ENCODE measurements at places on chromosomes 13 and 19.

GRCh38 chr19:30342901-30343300 lies 29.3 kb upstream of the ZNF536 start:
- DNase-seq, result no peak

DNA sequence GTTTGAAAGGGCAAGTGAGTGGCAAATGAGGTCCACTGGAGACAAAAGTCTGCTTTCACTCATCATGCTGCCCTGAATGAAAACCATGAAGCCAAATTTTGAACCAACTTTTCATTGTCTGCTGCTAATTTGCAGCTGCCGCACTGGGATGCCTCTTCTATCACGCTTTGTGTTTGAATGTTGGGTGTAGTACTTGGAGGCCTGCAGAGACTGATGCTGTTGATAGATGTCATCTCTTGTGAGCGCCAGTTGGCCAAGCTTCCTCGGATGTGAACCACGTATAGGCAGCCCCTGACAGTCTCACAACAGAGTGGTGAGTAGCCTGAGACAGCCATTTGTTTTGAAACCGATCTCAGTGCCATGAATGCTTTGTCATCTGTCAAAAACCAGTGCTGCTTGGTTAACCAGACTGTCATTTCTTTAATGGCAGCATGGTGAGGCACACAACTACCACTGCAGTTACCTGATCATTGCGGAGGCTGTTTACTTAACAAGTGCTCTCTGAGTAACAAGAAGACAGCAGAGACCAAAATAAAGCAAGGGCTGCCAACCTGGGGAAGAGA lies 31.2 kb upstream of the SLC10A2 start:
- DNase-seq, result no peak

DNA sequence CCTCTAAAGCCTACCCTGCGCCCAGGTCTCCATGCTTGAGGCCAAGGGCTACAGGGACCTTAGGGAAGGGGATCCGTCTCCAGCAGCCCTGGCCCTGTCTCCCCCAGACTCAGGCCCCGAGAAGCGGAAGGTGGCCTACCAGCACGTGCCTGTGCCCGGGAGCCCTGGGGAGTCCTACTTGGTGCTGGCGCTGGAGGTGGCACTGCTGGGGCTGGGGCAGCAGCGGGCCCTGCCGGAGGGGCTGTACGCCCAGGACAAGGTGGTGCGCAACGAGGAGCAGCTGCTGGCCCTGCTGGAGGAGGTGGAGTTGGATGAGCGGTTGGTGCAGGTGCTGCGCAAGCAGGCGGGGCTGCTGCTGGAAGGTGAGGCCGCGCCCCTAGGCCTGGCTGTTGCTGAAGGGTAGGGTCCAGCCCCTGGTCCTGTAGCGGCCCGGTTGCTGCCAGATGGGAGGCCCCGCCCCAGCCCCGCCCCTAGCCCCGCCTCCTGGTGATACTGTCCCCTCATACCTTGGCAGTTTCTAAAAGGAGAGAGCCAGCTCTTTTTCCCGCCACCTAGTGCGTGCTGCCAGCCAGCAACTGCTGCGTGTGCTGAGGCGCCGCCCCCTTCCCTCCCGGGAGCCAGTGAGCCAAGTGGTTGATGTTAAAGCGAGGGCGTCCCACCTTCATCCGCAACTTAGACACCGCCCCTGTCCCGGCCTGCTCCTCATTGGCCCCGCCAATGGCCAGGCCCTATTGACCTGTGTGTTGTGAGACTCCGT lies 22.6 kb downstream of the ZSWIM4 start:
- no peak for DNase-seq

- DNase-seq, result no peak
These were observed 276.4 kb upstream of the TMTC4 start for GRCh38 chr13:100951016-100951415.

DNA sequence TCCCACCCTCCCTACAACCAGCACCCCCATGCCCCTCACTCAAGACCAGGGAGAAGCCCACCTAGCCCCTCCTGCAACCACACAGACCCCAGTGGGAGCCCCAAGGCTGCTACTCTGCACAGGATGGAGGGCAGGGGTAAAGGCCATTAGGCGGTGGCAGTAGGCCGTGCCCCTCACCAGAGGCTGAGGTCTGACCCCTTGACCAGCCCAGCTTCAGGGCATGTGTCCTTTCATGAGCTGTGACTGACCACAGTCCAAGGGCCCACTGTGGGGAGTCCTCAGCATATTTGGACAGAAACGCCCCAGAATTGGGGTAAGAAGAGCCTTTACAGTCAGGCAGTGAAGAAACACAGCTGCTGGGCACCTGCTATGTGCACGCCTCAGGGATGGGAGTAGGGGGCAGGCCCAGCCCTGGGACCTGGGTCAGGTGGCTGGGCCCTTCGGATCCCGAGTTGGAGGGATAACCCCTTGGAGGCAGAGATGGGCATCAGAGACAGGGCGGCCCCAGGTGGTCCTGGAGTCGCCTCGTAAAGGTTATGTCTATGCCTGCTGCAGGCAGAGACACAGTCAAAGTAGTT lies 1.7 kb upstream of the RPS5 start:
- DNase-seq, result no peak

All from effector CD4-positive, alpha-beta T cell (primary cell).